Activated CD4-positive, alpha-beta T cell treated with anti-CD3 and anti-CD28 coated beads for 4 hours (primary cell): ENCODE measurements at places on chromosomes 3 and 15.

DNA sequence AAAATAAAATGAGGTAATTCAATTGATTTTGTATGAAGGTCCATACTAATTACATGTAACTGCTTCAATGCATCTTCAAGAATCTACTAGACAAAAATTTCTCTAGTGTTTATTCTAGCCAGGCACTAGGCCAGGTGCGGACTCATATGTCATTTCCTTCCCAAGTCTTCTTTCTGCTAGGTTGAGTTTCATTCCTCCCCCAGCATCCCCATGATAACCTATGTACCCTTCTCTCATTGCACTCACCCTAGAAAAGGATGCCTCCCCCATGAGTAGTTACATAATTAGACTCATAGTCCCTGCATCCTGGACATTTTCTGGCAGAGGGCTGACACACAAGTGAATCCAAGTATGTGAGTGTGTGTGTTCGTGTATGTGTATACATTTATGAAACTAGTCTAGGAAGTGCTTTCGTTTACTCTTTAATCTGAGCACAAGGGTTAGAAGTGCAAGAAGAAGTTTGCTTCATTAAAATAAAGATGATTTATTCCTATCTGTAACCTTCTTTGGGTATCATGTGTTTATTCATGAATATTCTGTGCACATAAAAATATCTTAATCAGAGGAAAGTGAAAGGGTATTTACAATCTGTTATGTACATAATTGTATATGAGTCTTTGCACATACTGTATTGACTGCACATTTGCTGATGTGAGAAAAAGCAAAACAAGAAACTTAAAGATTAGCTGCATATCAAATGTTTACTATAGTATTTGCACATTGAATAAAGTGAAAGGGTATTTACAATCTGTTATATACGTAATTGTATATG is 585.6 kb upstream of the ZNF717 start:
- DNase-seq: no peak

- DNase-seq: peak; percentile 39
Observed at GRCh38 chr15:28885630-28886430, at the start of gene APBA2. Gene APBA2 (plus strand): TSS chr15:28885974. CDS start chr15:29053885, 167,911 bp downstream.

DNA sequence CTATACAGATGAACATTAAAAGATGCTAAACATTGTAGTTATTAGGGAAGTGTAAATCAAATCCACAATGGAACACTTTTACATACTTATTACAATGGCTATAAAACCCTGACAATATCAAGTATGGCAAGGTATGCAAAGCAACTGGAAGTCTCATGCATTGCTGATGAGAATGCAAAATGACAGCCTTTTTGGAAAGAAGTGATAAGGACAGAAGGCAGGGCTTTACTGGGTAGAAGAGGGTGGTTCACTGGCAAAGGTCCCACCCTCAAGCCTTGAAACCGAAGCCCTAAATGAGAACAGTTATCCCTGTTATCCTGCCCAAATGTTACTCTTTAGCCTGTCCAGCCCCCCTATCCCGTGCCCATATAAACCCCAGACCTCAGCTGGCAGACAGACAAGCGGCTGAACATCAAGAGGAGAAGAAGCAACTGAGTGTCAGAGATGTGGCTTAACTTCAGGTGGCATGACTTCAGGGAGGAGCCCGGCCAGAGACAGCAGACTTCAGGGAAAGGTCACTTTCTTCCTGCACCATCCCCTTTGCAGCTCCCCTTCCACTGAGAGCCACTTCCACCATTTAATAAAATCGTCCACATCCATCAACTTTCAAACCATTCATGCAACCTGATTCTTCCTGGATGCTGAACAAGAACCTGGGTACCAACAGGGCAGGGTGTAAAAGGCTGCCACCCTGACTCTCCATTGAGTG is 732 bp upstream of the GCSAM start:
- no peak for DNase-seq

- no peak for DNase-seq
Observed at GRCh38 chr3:10561946-10562560, 56.7 kb upstream of the ATP2B2 start.

- no peak for DNase-seq
Observed at GRCh38 chr3:26438981-26439884, 183.3 kb upstream of the LRRC3B start.

DNA sequence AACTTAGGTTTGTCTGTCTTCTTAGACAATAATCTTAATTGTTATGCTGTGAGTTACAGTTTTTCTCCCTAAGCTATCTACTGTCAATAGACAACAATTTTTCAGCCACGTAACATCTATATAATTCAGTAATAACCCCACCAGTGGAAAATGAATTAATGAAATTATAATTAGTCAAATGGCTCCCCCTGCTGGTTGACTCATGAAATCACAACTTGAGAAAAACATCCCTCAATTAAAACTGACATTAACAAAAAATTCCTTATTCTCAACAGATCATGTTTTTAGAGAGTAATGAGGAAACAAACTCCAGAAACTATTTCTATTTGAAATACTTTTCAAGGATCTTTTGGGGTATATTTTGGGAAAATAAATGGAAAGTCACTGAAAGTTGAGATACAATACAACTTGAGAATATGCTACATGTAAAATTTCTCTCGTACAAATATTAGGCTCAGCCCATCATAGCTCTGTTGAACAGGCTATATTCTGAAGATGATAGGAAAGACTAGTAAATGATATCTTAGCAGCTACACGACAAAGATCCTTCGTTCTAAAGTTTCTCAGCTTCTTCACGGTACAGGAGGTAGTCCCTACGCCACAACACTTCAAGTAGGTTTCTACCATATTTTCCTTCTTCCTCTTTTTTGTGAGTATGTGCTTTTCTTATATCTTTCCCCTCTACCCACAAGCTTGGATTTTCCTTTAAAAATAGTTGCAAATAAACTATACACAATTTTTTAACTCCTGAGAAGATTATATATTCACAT is 20.7 kb downstream of the PPP1R2 start:
- peak; percentile 52 for DNase-seq

- no peak for DNase-seq
Observed at GRCh38 chr3:67870477-67870876, 216.1 kb upstream of the SUCLG2 start.

DNA sequence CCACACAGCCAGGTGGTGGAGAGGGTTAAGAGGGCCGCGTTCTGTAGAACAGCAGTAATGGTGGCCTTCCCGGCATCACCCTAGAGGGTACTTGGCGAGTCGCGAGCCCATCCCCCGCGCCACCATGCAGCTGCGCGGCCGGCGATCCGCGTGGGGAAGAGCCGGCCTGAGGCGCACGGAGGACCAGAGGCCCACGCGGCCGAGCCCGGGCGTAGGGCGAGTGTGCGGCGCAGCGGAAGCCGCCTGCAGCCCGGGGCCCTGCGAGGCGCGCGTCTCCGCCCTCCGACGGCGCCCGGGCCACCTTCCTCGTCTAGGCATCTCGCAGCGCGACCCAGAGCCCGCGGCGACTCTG is 423 bp downstream of the TKT start:
- DNase-seq: peak; percentile 45

DNA sequence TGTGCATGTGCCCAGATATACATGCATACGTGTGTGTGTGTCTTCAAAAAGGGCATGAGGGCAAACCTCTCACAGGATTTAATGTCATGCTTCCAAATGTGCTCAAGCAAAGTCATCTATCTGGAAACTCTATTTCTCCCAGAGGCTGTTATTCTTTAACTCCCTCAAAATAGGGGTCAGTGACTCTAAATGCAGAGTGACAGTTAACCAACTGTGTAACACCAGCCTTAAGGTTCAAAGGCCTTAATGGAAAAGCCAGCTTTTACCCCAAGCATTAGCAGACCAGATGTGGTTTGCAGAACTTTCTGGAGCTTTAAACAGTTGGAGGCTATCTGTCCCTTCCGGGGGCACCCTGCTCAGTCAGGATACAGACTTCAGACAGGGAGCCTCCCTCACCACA is 70.4 kb upstream of the SLC7A14 start:
- no peak for DNase-seq

GRCh38 chr3:124519591-124520194 is 210.6 kb upstream of the UMPS start:
- no peak for DNase-seq

DNA sequence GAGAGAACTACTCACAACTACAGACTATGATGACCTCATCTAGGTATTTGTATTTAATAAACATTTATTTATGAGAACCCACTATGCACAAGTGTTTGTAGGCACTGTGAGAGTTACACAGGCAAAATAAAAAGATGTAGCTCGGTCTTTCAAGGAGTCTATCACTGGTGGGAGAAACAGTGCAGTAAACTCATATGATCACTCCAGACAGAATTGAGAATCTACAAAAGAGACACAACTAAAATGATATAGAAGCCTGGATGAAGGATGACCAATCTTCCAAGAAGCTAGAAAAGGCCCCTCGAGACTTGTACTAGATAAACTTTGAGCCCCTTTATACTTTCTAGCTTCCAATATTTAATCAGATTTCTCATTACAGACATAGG is 70.2 kb upstream of the ZBTB20 start:
- no peak for DNase-seq

DNA sequence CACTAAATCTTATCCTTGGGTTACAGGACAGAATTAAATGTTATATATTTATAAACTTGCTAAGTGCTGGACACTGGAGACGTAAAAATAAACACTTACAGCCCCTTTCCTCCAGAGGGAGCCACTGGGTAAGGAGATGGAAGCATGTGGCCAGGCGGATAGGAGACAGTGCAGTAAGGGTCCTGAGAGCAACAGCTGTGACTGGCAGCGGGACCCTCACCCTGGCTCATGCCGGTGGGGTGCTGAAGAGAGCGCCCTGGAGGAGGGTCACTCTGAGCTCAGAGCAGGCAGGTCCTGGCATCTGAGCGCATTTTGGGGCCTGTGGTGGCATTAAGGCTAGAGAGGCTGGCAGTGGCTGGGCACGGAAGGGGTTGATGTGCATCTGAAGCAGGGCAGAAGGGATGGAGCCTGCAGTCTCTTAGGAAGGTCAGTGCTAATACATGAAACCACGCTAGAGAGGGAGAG is 16.0 kb downstream of the SEC61A1 start:
- no peak for DNase-seq

DNA sequence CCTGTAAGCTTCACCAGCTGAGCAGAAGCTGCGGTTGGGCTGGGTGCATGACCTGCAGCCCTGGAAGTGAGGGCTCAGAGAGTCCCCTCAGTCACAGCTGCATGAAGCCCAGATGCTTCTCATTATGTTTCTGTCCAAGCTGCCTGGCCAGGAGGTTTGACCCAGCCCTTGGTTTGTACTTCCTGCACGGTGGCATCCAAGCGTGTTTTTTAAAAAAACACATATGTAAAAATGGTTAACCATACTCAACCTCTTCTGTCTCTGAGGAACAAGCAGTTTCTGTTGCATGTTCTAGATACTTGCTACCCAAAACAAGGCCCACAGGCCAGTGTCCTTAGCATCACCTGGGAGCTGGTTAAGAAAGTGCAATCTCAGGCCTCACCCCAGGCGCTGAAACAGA is 76.0 kb upstream of the ATP10A start:
- no peak for DNase-seq

- no peak for DNase-seq
Observed at GRCh38 chr3:49006408-49007067, 653 bp upstream of the WDR6 start.

DNA sequence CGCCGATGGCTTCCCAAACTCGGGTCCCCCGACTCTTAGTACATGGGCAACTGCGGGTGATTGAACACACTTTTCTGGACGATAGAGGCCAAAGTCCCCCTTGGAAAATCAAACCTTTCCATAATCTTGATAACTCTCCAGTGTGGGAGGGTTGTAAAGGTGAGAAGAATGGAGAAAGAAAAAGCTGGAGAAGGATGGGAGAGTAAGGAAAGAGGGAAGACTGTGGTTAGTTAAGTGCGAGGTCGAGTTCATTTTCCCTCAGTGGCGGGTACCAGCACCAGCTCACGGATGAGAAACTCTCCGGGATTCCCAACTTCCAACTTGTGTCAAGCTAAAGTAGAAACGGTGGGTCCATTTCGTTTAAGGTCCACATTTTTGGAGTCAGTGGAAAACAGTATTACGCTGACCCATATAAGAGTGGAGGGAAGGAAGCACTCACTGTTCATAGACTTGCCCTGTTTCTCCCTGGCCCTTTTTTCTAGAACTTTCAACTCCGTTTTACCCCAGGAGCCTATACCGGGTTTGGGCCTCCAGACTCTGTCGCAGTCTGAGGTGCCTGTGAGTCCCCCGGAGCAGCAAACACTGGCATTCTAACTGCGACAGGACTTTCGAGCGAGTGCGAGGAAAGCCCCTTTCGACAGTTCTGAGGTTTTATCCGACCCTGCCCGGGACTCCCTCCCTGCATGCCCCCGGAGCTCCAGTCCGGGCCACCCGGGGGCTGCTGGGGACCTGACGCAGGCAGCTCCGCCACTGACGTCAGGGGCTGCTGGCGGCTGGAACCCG is 14.8 kb downstream of the ZIC1 start:
- DNase-seq: no peak

- DNase-seq: no peak
Observed at GRCh38 chr3:9879830-9880549, at the start of gene CIDEC. Gene CIDEC (minus strand): TSS chr3:9880253. CDS start chr3:9878486, 1,767 bp downstream.

DNA sequence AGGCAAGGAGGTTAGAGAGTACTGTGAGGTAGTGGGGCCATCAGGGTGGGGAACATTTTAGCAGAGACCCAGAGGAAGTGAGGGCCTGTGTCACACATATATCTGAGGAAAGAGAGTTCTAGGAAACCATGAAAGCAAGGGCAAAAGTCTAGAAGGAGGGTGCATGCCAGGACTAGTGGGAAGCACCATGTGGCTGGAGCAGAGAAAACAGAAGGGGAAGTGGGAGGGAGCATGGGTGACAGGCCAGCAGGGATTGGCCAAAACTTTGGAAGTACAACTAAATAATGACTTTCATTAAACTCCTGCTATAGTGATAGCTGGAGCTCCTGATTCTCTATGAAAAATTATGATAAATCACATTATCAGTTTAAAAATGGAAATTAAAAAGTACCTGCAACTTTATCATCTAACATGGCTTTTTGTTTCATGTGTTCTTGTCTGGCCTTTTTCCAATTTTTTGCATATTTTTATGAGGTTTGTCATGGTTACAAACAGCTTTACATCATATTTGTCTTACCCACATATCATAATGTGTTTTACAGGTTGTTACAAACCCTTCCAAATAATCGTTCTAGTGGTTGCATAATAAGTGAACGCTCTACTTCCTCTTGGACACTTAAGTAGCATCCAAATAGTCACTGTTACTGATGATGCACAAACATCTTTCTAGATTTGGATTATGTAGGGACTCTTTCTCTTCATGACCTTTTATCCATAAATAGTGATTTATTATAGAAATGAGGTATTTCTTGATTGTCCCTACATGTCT is 168.3 kb downstream of the NEK10 start:
- DNase-seq: no peak

DNA sequence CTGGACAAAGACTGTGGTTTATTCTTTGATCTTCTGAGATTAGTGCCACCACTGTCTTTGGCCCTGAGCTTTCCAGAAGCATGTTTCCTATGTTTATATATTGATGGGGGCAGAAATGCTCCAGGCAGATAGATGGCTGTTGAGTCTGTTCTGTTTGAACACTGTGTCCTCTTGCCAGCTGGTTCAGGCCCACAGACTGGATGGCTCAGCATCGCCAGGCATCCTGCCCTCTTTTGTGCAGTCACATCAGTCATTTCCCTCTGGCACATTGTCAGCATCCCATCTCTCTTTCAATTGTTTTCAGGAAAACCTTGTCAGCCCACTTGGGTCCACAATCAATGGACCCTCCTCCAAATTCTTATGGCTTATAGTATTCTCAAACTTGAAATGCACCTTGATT is 141.2 kb downstream of the NEK11 start:
- no peak for DNase-seq
